Stomach (tissue), 19 donors: ENCODE measurements at places on chromosomes 3 and 15. TPM values are rescaled to one million over a fixed set of nuclear protein-coding genes. Genes with fewer than 3 reads are reported as not detected.

Gene SPATA16
- total RNA-seq: not detected

Gene SCAANT1
- total RNA-seq: not detected

Gene HES1
- total RNA-seq: 56.9 TPM

Gene LRIG1
- total RNA-seq: 115 TPM

Gene LRRK1
- 8.5 TPM for total RNA-seq

- H3K4me3 ChIP-seq: no peak overlapping the region
- H3K27me3 ChIP-seq: no peaks in the 10 kb centered on the region
- DNase-seq: no peak
- H3K27ac ChIP-seq: no peak overlapping the region
These were observed 369.4 kb upstream of the SLCO3A1 start for GRCh38 chr15:91484141-91484540.

DNA sequence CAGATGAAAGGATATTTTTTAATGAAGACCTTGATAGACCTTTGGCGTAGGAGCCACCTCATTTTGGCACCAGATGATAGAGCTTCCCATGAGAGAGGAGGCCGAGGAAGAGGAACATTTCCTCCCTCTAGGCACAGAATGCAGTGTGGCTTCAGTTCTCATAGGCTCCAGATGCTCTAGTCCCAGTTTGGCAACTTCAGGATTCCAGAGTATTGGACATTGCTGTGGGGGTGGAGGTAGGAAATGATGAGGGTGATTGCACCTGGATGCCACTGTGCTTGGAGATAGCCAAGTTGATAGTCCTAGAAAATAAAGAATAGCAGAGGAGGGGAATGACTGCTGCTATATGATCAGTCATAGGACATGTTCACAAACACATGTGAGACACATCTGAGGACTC lies 58.3 kb upstream of the KY start:
- no peaks in the 10 kb centered on the region for H3K27me3 ChIP-seq
- no peak for DNase-seq
- H3K4me1 ChIP-seq: peaks cover 5% of the 10 kb centered on the region
- H3K4me3 ChIP-seq: no peak overlapping the region
- H3K36me3 ChIP-seq: no peaks in the 10 kb centered on the region

- DNase-seq: peak; percentile 76
- H3K4me3 ChIP-seq: no peak overlapping the region
- H3K4me1 ChIP-seq: peaks cover 23% of the 10 kb centered on the region
- no peaks in the 10 kb centered on the region for H3K27me3 ChIP-seq
These were observed 86.3 kb upstream of the TCF12 start for GRCh38 chr15:56832125-56832524.

DNA sequence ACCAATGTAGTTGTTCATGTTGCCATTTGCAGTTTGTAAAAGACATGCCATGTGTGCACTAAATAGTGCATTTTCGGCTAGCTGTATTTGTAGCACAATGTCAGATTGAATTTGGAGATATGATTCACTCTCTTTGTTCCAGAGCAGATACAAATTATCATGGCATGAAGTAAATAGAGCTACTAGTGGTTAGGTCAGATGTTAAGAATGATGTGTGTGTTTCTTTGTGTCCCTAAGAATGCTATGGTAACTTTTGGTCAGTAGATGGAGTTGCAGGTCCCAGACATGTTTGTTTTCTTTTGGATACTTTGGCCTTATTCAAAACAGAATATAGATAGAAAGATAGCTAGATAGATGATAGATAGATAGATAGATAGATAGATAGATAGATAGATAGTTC lies 595.8 kb downstream of the NLGN1 start:
- no peak overlapping the region for H3K27ac ChIP-seq
- no peaks in the 10 kb centered on the region for H3K27me3 ChIP-seq
- no peak for DNase-seq
- H3K4me1 ChIP-seq: no peaks in the 10 kb centered on the region
- no peak overlapping the region for H3K4me3 ChIP-seq

DNA sequence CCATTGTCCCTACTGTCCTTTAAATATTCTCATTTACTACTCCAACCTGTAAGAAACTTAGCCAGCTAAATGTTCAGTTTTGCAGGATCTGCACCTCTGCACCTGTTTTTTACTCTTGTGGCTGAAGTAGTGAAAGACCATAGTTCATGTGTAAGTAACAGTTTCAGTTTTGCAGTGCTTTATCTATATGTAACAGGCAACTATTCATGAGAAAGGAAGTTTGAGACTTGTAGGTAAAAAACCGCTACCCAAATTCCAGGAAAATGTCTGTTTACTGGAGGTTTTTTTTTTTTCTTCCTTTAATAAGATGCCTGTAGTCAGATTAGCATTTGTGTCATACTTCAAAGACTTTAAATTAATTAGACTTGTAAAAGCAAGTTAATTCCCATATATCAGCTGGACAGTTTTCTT lies 25.4 kb upstream of the MBNL1 start:
- DNase-seq: peak; percentile 24
- no peaks in the 10 kb centered on the region for H3K36me3 ChIP-seq

GRCh38 chr3:136109499-136109898 lies 86.6 kb downstream of the MSL2 start:
- H3K27me3 ChIP-seq: no peaks in the 10 kb centered on the region
- no peak overlapping the region for H3K4me3 ChIP-seq
- no peaks in the 10 kb centered on the region for H3K36me3 ChIP-seq
- H3K27ac ChIP-seq: no peak overlapping the region

- no peaks in the 10 kb centered on the region for H3K4me1 ChIP-seq
- no peak overlapping the region for H3K27ac ChIP-seq
- H3K27me3 ChIP-seq: no peaks in the 10 kb centered on the region
- no peaks in the 10 kb centered on the region for H3K36me3 ChIP-seq
- DNase-seq: no peak
- no peak overlapping the region for H3K4me3 ChIP-seq
These were observed 2.8 kb downstream of the NR2E3 start for GRCh38 chr15:71812966-71813722.

DNA sequence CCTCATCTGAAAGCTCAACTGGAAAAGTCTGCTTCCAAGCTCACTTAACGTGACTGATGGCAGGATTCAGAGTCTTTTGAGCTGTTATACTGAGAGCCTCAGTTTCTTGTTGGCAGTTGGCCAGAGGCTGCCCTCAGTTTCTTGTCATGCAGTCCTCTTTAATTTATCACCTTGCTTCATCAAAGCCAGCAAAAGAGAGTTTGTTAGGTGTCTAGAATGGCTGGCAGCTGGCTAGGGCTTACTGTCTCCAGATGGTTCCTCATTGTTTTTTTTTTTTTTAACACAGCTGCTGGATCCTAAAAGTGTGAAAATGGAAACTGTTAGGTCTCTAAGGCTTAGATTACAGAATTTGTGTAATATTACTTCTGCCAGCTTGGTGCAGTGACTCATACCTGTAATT lies 310.6 kb downstream of the PDCD6IP start:
- H3K27me3 ChIP-seq: no peaks in the 10 kb centered on the region
- no peaks in the 10 kb centered on the region for H3K36me3 ChIP-seq
- no peak for DNase-seq
- H3K4me1 ChIP-seq: no peaks in the 10 kb centered on the region

DNA sequence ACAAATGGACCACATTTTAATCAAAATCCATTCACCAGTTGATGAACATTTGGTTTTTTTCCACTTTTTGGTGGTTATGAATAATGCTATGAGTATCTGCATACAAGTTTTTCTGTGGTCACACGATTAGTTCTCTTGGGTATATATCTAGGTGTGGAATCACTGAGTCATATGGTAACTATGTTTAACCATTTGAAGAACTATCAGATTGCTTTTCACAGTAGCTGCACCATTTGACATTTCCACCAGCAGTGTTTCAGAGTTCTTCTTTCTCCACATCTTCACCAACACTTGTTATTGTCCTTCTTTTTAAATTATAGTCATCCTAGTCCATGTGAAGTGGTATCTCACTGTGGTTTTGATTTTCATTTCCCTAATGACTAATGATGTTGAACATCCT lies 33.3 kb upstream of the ATG7 start:
- H3K4me3 ChIP-seq: no peak overlapping the region
- H3K36me3 ChIP-seq: no peaks in the 10 kb centered on the region
- no peaks in the 10 kb centered on the region for H3K4me1 ChIP-seq
- peaks cover 12% of the 10 kb centered on the region for H3K27me3 ChIP-seq

DNA sequence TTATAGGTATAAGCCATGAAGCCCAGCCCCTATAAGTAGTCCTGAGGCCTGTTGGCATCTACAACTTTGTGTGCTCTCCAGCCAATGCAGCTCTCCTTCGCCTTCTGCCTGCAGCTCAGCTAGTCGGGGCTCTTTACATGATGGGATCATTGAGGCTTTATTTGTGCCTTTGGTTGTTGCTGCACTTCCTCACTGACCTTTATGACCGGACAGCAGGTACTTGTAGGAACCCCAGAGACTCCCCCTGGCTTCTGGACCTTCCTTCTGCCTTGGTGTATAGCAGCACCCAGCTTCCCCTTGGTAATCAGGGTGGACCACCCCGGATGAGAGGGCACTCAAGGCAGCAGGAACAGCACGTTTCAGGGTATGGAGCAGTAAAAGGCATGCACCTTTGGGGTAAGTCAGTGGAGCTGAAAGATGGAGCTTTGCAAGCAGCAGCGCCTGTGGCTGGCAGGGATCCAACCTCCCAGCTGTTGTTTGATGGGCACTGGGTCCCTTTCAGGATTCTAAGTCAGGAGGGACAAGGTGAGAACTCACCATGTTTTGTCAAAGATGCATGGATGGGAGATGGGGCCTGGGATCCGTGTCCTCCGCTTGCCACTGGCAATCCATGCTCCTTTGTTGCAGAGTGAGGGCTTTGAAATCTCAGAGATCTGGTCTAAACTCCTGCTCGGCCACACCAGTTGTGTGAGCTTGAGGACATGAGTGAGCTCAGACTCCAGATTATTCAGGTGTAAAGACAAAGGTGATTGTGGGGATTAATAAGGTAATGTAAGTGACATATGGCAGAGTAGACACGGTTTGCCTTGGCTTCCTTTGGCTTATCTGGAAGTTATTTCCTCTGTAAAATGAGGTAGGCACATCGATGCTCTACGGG lies 65.1 kb upstream of the KLF13 start:
- peaks cover 35% of the 10 kb centered on the region for H3K4me1 ChIP-seq
- DNase-seq: peak; percentile 28
- no peaks in the 10 kb centered on the region for H3K27me3 ChIP-seq

DNA sequence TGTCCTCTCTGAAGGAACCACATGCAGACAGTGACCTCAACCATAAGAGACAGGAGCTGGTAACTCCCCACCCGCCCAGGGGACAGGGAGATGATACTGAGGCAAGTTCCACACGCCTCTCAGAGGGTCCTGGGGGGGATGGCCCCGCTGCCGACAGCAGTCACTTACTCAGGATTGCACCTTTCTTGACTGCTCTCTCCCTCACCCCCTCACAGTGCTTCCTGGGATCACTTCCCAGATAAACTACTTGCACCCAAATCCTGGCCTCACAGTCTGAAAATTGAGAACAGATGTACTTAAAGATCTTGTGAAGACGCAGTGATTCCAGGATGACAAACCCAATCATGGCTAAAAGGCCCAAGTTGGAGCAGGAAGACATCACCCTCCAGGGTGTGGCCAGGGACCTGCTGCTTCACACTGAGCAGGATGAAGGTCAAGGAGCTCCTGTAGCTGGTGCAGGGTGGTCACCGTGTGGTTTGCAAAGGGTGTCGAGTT lies 207.6 kb downstream of the ADAMTS17 start:
- H3K4me3 ChIP-seq: no peak overlapping the region
- H3K27me3 ChIP-seq: no peaks in the 10 kb centered on the region
- H3K27ac ChIP-seq: no peak overlapping the region
- no peaks in the 10 kb centered on the region for H3K4me1 ChIP-seq

DNA sequence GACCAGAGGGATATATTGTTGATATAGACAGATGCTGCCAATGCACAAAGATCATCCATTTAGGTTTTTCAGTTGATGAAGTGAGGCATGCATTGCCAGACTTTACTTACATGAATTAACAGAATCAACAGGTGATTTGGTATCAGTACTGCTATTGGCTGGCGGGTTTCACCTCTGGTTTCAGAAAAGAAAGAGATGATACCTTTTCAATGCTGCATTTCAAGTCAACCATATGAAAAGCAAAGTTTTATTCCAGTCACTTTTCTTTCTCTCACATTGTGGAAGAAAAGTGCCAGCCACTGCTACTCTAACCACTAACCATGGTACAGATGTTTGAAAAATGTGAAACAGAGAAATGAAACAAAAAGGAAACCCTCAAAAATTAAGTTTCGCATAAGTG lies 289.1 kb downstream of the TIGIT start:
- DNase-seq: no peak
- no peaks in the 10 kb centered on the region for H3K27me3 ChIP-seq
- no peaks in the 10 kb centered on the region for H3K4me1 ChIP-seq
- no peaks in the 10 kb centered on the region for H3K36me3 ChIP-seq

GRCh38 chr3:133472889-133473288 lies 73.0 kb downstream of the BFSP2 start:
- DNase-seq: no peak
- H3K27ac ChIP-seq: no peak overlapping the region
- H3K4me1 ChIP-seq: no peaks in the 10 kb centered on the region

GRCh38 chr15:40088929-40089755 lies 19.5 kb downstream of the BMF start:
- DNase-seq: no peak
- peaks cover 22% of the 10 kb centered on the region for H3K36me3 ChIP-seq
- H3K27ac ChIP-seq: no peak overlapping the region

GRCh38 chr15:41605566-41605965 lies 46.6 kb downstream of the TYRO3 start:
- H3K27me3 ChIP-seq: no peaks in the 10 kb centered on the region
- no peaks in the 10 kb centered on the region for H3K36me3 ChIP-seq
- no peak for DNase-seq
- H3K27ac ChIP-seq: no peak overlapping the region

GRCh38 chr3:69791106-69791505 lies 51.8 kb downstream of the MITF start:
- no peaks in the 10 kb centered on the region for H3K4me1 ChIP-seq
- no peak overlapping the region for H3K27ac ChIP-seq
- no peaks in the 10 kb centered on the region for H3K36me3 ChIP-seq
- H3K4me3 ChIP-seq: no peak overlapping the region
- DNase-seq: peak; percentile 38

DNA sequence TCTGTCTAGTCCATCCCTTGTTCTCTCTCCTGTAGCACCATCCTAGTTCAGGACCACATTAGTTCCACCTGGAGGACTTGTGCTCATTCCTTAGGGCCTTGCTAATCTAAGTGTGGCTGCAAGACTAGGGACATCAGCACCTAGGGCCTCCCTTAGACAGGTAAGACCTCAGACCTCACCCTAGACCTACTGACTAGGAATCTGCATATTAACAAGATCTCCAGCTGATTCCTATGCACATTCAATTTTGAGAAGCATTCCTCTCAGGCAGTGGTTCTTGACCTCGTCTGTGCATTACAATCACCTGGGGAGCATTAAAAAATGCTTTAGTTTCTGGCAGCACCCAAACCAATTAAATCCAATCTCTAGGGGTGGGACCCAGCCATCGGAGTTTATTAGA lies 238.4 kb upstream of the RGMA start:
- no peaks in the 10 kb centered on the region for H3K36me3 ChIP-seq
- H3K27ac ChIP-seq: no peak overlapping the region

GRCh38 chr3:49901366-49902339 lies 2.0 kb downstream of the MST1R start:
- peaks cover 66% of the 10 kb centered on the region for H3K4me1 ChIP-seq
- no peaks in the 10 kb centered on the region for H3K27me3 ChIP-seq
- H3K4me3 ChIP-seq: peak overlapping the region; percentile 46
- peak; percentile 73 for DNase-seq
- H3K36me3 ChIP-seq: peaks cover 17% of the 10 kb centered on the region
